ENCODE measurements at places on chromosomes 12 and 14. TPM values are rescaled to one million over a fixed set of nuclear protein-coding genes. Genes with fewer than 3 reads are reported as not detected.

GUCY2C gene
- total RNA-seq: not detected

PUS1 gene
- 7.1 TPM for total RNA-seq

DBX2 gene
- 13.0 TPM for total RNA-seq

IFNG-AS1 gene
- 0.22 TPM for total RNA-seq

ATP5F1B gene
- 432 TPM for total RNA-seq

KCNJ8 gene
- total RNA-seq: 15.3 TPM

NTS gene
- total RNA-seq: 11.1 TPM

ZNF384 gene
- 33.8 TPM for total RNA-seq

PSMA3 gene
- 59.2 TPM for total RNA-seq

TAS2R14 gene
- total RNA-seq: 3.0 TPM

FOXN4 gene
- not detected for total RNA-seq

PIWIL1 gene
- total RNA-seq: 0.17 TPM

TBC1D30 gene
- total RNA-seq: 9.0 TPM

RECQL gene
- total RNA-seq: 38.1 TPM

SERPINA5 gene
- total RNA-seq: 1.6 TPM

CABP1 gene
- 3.5 TPM for total RNA-seq

TMPRSS12 gene
- not detected for total RNA-seq

ADGRD1 gene
- total RNA-seq: 13.9 TPM

VEZT gene
- total RNA-seq: 128 TPM

SPRING1 gene
- 24.5 TPM for total RNA-seq

ADCY4 gene
- 9.0 TPM for total RNA-seq

EIF2S3B gene
- total RNA-seq: 0.83 TPM

CFAP54 gene
- total RNA-seq: 16.2 TPM

PTPN21 gene
- 20.6 TPM for total RNA-seq

PRIMA1 gene
- total RNA-seq: 5.7 TPM

GPD1 gene
- 14.8 TPM for total RNA-seq

ANG gene
- 6.0 TPM for total RNA-seq

NOS1 gene
- 1.2 TPM for total RNA-seq

MGST1 gene
- total RNA-seq: 20.3 TPM

GPX2 gene
- 0.30 TPM for total RNA-seq

AMDHD1 gene
- 0.39 TPM for total RNA-seq

FANCM gene
- 16.2 TPM for total RNA-seq

PTPRR gene
- 32.7 TPM for total RNA-seq

NANOG gene
- total RNA-seq: 0.17 TPM

HOXC10 gene
- 9.2 TPM for total RNA-seq

STAB2 gene
- 0.10 TPM for total RNA-seq

KRT85 gene
- not detected for total RNA-seq

GPR162 gene
- total RNA-seq: 54.2 TPM

FLVCR2 gene
- total RNA-seq: 14.0 TPM

ACOT4 gene
- 1.1 TPM for total RNA-seq

SYNE3 gene
- 12.2 TPM for total RNA-seq

ITGA5 gene
- total RNA-seq: 43.0 TPM

RNF212B gene
- total RNA-seq: not detected

BCL7A gene
- total RNA-seq: 21.6 TPM

RASSF9 gene
- total RNA-seq: 5.4 TPM

TRAF3 gene
- 39.4 TPM for total RNA-seq

NR1H4 gene
- 2.9 TPM for total RNA-seq

All from spinal cord (tissue), 10 donors.